ENCODE measurements at places on chromosomes 3 and 15.

DNA sequence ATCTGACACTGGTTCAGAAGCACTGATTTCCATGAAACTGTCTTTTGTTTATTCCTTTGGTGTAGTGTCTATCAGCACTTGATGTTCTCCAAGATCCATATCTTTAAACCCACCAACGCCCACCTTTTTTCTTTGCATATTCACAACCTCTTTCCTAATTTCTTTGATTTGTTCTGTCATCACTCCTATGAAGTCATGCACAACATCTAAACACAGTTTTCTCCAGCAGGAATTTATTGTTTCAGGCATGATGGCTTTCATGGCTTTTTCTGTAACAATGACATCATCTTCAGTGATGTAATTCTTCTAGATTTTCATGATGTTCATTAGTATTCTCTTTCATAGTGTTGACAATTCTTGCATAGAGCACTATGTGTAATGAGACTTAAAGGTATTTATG, 219.6 kb upstream of the POU1F1 start:
- no peak for DNase-seq

DNA sequence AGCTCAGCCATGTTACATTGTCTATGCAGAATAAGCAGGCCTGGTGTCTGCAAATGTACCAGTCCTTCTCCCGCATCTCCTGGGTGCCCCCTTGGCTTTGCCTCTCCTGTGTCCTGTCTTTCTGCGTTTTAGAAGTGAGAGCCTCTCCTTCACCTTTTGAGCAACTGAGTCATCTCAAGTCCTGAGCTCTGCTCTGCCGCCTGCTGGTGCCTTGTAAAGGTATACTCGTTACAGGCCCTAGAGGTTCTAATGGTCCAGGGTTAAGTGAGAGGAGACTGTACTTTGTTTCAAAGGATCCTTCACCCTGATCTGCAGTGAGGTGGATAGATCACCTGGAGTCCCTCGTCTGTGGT, 12.6 kb downstream of the GHRL start:
- no peak for DNase-seq

GRCh38 chr3:30344288-30344687, 262.1 kb upstream of the TGFBR2 start:
- no peak for DNase-seq

GRCh38 chr3:157527131-157527881, 24.1 kb upstream of the VEPH1 start:
- no peak for DNase-seq

- peak; percentile 15 for DNase-seq
These were observed 217.8 kb upstream of the EOMES start for GRCh38 chr3:27939940-27940339.

- no peak for DNase-seq
These were observed 30.4 kb downstream of the SLC41A3 start for GRCh38 chr3:126053513-126053912.

DNA sequence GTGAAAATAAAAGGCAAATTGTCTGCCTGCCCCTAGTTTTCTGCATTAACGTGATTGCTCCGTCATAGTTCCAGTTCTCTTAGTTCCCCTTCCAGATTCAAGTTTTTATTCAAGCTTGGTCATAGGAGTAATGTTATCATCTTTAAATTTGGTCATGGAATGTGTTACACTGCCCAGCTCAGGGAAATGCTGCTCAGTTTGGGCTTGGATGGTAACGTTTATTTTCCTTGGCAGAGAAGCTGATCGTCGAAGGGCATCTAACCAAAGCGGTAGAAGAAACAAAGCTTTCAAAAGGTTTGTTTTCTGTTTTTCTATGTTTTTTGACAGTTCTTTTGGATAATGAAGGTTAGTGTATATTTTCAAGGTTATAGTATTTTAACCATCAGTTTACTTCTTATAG, 118.4 kb upstream of the FLNB start:
- DNase-seq = peak; percentile 33

- DNase-seq = no peak
These were observed 545 bp upstream of the RFX7 start for GRCh38 chr15:56244038-56244810.

GRCh38 chr15:52154896-52155865, 36.0 kb downstream of the GNB5 start:
- DNase-seq = no peak

All from stromal cell of bone marrow (primary cell).